ENCODE measurements at places on chromosomes 5 and 9.
A peak's percentile ranks its signal among the peaks of the same experiment; 100 is the strongest.

DNA sequence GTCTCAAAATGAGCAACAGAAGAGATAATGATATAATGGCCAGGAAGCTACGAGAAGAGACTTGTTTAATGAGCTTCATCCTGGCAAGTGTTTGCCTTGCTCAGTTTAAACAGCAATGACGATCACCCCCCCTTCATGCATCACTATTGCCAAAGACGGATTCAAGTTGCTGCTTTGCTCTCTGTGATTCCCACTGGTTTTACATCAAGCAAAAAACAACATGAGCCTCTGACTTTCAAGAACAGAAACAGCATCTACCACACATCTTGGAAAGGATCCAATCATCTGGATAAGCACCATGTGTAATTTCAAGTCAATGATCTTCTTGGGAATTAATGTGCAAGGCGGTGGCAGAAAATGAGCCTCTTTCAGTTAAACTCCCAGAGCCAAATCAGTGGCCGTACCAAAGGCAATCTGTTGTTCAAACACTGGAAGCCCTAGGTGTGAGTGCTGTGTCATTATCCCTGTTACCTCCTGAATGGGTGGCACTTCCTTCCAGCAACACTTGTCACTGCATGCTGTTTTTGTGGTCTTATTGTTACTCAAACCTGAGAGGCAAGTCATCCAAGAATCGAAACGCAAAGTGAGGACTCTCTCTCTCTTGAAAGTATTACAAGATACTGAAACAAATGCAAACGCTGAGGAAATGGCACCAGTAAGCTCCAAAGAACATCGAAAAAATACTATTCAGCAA is 72.8 kb downstream of the MED27 start:
- peak; percentile 8 for DNase-seq

DNA sequence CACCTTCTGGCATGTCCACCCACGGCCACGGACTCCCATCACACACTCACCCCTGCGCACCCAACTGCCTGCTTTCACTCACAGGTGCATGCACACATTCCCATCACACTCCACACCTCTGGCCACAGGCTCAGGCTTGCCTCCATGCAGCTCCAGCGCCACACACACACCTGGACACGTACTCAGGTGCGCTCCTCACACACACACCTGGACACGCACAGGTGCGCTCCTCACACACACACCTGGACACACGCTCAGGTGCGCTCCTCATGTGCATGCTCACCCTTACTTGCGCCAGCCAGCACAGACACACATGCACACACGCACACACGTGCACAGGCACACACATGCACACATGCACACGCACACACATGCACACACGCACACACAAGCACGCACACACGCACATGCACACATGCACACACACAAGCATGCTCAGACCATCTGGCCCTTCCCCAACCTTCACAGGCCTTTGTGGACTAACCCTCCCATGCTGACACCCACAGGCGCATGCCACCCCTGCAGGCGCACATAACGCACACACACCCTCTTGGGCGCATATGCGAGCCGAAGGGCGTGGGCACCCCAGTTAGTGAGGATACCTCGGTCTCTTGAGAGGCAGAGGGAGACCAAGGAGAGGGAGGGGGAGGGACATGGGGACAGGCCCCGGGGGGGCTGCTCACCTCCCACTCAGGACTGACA is 8.3 kb downstream of the GRIN1 start:
- no peak for DNase-seq

GRCh38 chr9:124267271-124267807 is 9.6 kb downstream of the NEK6 start:
- DNase-seq = no peak

DNA sequence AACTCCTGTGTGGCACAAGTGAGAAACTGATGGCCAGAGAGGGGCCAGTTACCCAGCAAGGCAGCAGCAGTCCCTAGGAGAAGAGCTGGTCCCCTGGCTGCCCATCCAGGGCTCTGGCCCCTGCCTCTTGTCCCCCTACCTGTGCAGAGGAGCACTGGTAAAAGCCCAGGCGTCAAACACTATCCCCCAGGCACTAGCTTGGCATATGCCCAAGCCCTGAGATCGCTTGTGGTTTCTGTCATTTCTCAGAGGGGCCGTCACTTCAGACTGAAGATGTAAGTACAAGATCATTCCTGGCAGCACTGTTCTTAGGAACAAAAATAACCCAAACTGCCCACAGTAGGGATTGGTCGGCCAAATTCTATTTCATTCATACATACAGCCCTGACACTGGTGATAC is 53.9 kb downstream of the COL15A1 start:
- DNase-seq = no peak

- DNase-seq = no peak
Measured at GRCh38 chr9:70588381-70588780, 173.9 kb upstream of the KLF9 start.

DNA sequence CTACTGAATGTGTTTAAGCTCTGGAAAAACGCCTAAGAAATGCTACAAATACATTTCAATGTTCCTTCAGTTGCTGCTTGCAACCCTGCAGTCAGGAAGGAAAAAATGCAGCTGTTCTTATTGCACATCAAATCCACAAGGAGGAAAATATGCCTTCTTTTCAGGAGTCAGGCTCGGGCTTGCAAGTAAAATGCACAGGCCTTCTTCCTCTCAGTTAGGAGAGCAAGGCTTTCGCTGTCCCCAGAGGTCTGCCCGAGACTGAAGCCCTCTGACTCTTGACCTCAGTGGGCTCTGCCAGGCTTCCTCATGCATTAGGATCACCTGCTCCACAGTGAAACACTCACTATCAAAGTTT is 899 bp upstream of the SHC3 start:
- no peak for DNase-seq

GRCh38 chr5:150589862-150590601 is 50.4 kb upstream of the SYNPO start:
- DNase-seq = no peak

- DNase-seq = no peak
Measured at GRCh38 chr9:74643303-74643923, 146.3 kb downstream of the RORB start.

GRCh38 chr9:108468364-108468763 is 387.4 kb downstream of the ACTL7B start:
- no peak for DNase-seq

DNA sequence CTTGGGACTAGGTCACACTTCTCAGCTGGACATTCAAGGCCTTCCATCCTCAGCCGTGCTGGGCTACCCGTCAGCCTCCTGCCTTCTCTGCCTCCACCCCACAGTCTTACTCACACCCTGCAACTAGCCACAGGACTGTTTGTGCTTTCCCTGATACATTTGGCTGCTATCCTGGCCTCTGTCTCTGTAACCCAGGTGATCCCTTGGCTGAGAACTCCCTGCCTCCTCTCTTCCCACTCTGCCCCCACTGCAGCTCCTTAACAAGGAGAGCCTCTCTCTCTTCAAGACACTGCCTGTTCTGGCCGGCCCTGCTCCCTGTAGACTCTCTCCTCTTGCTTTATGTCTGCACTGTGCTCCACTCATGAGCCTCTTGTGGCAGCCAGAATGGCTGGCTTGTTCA is 120.6 kb downstream of the MSX2 start:
- no peak for DNase-seq

GRCh38 chr5:174317256-174317894 is 271.9 kb downstream of the NSG2 start:
- no peak for DNase-seq

DNA sequence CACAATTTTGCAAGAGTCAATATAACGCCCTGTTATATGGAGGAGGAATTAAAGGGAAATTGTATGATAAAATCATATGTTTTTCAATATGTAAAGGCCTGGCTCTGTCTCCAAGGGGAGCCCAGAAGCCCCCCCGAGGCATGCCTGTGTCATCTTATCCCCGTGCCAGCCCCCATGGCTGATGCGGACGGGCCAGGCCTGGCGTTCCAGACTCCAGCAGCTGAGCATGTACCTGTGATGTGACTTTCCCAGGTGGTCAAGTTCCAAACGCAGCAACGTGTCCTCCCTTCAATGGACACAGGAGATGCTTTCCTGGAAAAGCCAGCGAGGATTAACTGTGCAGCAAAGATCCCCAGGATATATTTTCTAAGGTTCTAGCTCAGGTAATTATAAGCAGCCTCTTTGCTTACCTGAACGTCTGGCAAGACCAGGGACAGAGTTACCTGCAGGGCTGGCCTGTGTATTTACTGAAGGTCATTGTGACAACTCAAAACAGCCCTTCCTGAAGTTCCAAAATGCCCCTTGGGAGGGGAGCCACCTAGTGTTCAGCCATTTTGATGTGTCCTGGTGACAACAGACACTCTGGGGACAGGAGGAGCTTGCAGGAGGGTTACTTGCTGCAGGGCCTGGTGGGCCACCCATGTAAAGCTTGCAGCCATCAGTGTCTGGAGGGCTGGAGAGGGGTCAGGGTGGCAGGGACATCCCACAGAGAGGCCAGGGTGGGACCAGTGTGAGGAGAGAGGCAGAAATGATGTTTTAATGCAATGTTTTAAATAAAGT is 53.3 kb upstream of the RNU6ATAC start:
- no peak for DNase-seq
